ENCODE measurements at places on chromosomes 1 and 21.
A peak's percentile ranks its signal among the peaks of the same experiment; 100 is the strongest.

DNA sequence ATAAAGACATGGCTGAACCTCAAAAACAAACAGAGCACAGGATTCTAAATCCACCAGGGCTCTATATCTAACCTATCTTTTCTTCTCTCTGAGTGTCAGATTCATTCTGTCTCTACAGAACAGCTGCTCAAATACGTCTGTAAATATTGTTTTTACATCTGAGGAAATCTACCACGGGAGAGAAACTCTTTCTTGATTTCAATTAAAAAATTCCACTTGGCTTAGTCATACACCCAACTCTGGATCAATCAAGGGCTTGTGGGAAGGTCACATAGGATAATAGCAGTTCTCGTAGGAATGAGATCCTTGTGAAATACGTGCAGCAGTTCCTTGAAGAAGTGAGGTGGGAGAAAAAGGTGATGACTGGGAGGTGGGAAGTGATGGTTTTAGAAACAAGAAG lies 1355.7 kb upstream of the ADGRL2 start:
- peaks cover 11% of the 10 kb centered on the region for H3K4me1 ChIP-seq
- no peaks in the 10 kb centered on the region for H3K27me3 ChIP-seq
- H3K36me3 ChIP-seq: no peaks in the 10 kb centered on the region

- H3K4me1 ChIP-seq: peaks cover 27% of the 10 kb centered on the region
- H3K4me3 ChIP-seq: no peak overlapping the region
- no peak for DNase-seq
- H3K27ac ChIP-seq: no peak overlapping the region
- peaks cover 5% of the 10 kb centered on the region for H3K36me3 ChIP-seq
Measured at GRCh38 chr1:173410794-173411236, 66.3 kb upstream of the PRDX6 start.

DNA sequence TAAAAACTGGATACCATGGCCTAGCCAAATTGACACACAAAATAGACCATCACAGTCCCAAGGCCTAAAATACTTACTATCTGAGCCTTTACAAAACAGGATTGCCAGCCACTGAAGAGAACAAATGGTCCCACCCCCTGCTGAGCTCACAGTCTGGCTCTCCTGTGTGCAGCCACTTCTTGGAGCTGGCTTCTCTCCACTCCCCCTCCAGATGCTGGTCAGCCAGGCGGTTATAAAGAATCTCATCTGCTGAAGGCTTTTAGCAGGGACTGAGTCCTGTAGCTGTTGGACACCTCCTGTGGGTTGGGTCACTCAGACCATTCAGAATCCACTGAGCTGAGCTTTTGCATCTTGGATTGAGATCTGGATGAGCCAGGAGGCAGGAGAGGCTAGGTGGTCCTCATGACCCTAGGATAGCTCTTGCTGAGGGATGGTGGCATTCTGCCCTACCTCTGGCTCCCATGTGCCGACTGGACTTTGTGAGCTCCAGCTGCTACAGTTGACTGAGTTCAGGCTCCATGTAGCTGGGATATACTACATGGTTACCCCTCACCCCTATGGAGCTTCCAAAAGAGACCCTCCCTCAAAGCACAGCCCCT lies 16.1 kb downstream of the OXCT2 start:
- no peaks in the 10 kb centered on the region for H3K4me1 ChIP-seq
- DNase-seq: no peak
- H3K36me3 ChIP-seq: peaks cover 61% of the 10 kb centered on the region

DNA sequence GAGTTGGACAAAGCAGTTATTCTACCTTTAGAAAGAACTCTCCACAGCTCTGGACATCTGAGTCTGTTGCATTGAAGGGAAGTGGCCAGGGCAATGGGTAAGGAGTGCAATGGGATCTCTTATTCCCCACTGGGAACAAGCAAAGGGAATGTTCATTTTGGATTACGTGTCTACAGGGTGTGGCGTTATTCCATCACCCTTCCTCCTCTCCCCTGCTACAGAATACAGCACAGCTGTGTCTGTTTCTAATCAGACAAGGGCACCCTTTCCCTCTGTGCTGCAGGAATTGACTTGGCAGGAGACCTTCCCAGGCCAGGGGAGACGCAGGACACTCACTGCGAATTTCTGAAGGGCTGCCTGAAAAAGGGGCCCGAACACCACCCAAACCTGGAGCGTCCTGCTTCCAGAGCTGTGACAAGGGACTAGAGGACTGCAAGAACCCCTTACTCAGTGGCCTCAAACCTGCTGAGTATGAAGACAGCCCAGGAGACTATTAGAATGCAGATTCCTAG lies 163.6 kb upstream of the RAB4A start:
- H3K27me3 ChIP-seq: peaks cover 22% of the 10 kb centered on the region
- no peak for DNase-seq
- H3K27ac ChIP-seq: no peak overlapping the region
- H3K4me1 ChIP-seq: no peaks in the 10 kb centered on the region

GRCh38 chr21:43927591-43928221 lies 62.7 kb downstream of the AGPAT3 start:
- H3K27me3 ChIP-seq: no peaks in the 10 kb centered on the region
- H3K4me3 ChIP-seq: no peak overlapping the region
- no peaks in the 10 kb centered on the region for H3K4me1 ChIP-seq
- peaks cover 53% of the 10 kb centered on the region for H3K36me3 ChIP-seq
- no peak for DNase-seq

GRCh38 chr21:30194701-30195299 lies 21.1 kb downstream of the CLDN8 start:
- H3K36me3 ChIP-seq: no peaks in the 10 kb centered on the region
- no peak overlapping the region for H3K4me3 ChIP-seq
- H3K4me1 ChIP-seq: no peaks in the 10 kb centered on the region
- H3K27ac ChIP-seq: no peak overlapping the region
- no peaks in the 10 kb centered on the region for H3K27me3 ChIP-seq

- no peaks in the 10 kb centered on the region for H3K27me3 ChIP-seq
- H3K36me3 ChIP-seq: no peaks in the 10 kb centered on the region
- H3K4me1 ChIP-seq: no peaks in the 10 kb centered on the region
- H3K27ac ChIP-seq: no peak overlapping the region
- no peak for DNase-seq
Measured at GRCh38 chr1:33784876-33785275, 79.0 kb upstream of the HMGB4 start.

- H3K27ac ChIP-seq: no peak overlapping the region
- no peak overlapping the region for H3K4me3 ChIP-seq
- no peaks in the 10 kb centered on the region for H3K27me3 ChIP-seq
- H3K36me3 ChIP-seq: no peaks in the 10 kb centered on the region
- DNase-seq: no peak
Measured at GRCh38 chr1:34973326-34973725, 11.8 kb downstream of the TMEM35B start.

DNA sequence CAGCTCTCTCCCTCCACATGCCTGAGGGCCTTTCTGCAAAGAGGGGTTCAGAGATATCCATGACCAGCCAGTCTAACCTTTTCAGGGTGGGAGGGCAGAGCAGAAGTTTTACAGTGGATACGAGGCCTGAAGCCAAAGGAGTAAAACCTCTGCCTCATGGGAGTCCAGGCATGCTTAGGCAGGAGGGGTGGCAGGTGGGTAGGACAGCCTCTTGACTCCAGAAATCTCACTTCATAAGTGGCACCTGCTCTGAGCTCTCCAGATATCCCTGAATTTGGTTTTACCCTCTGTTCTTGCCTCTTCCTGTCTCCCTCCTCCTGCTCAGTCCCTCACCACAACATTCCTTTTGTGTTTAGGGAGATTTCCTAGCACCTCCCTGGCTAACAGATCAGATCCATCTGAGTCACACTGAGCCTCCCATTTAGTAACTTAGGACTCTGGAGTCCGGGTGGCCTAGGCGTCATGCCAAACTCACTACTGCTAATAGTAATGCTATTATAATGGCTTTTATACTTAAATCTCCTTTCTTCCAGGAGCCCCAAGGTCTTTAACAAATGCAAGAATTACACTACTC lies 201.0 kb downstream of the HS2ST1 start:
- H3K4me3 ChIP-seq: no peak overlapping the region
- DNase-seq: peak; percentile 82
- peaks cover 30% of the 10 kb centered on the region for H3K4me1 ChIP-seq
- H3K36me3 ChIP-seq: no peaks in the 10 kb centered on the region
- H3K27me3 ChIP-seq: no peaks in the 10 kb centered on the region
- peak overlapping the region; percentile 68 for H3K27ac ChIP-seq

GRCh38 chr1:94259635-94260289 lies 22.4 kb upstream of the ARHGAP29 start:
- H3K36me3 ChIP-seq: no peaks in the 10 kb centered on the region
- peak overlapping the region; percentile 99 for H3K27ac ChIP-seq
- no peak overlapping the region for H3K4me3 ChIP-seq
- no peaks in the 10 kb centered on the region for H3K27me3 ChIP-seq
- DNase-seq: no peak

- H3K27ac ChIP-seq: no peak overlapping the region
- H3K4me3 ChIP-seq: no peak overlapping the region
- no peaks in the 10 kb centered on the region for H3K27me3 ChIP-seq
- DNase-seq: no peak
- no peaks in the 10 kb centered on the region for H3K4me1 ChIP-seq
Measured at GRCh38 chr1:81781749-81782148, 19.0 kb upstream of the ADGRL2 start.

- no peak overlapping the region for H3K27ac ChIP-seq
- H3K27me3 ChIP-seq: no peaks in the 10 kb centered on the region
- DNase-seq: no peak
- no peak overlapping the region for H3K4me3 ChIP-seq
- no peaks in the 10 kb centered on the region for H3K4me1 ChIP-seq
Measured at GRCh38 chr1:177858332-177858821, 111.5 kb downstream of the SEC16B start.

DNA sequence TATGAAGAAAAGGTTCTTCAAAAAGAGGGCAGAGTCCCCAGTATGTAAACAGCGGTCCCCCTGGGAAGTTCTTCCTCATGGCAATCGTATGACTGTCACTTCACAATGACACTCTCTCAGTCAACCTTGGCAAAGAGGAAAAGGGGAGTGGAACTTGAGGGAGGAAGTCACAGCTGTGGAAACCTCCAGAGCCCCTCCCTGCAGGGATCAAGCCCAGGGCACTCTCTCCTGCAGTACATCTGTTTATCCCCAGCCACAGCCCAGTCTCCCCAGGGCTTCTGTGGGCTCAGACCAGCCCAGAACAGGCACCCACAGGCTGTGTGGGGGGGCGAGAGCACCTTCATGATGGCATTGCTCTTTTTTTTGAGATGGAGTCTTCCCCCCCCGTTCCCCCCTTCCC lies 2.0 kb downstream of the ATP13A2 start:
- DNase-seq: no peak
- no peak overlapping the region for H3K27ac ChIP-seq
- peaks cover 6% of the 10 kb centered on the region for H3K36me3 ChIP-seq

DNA sequence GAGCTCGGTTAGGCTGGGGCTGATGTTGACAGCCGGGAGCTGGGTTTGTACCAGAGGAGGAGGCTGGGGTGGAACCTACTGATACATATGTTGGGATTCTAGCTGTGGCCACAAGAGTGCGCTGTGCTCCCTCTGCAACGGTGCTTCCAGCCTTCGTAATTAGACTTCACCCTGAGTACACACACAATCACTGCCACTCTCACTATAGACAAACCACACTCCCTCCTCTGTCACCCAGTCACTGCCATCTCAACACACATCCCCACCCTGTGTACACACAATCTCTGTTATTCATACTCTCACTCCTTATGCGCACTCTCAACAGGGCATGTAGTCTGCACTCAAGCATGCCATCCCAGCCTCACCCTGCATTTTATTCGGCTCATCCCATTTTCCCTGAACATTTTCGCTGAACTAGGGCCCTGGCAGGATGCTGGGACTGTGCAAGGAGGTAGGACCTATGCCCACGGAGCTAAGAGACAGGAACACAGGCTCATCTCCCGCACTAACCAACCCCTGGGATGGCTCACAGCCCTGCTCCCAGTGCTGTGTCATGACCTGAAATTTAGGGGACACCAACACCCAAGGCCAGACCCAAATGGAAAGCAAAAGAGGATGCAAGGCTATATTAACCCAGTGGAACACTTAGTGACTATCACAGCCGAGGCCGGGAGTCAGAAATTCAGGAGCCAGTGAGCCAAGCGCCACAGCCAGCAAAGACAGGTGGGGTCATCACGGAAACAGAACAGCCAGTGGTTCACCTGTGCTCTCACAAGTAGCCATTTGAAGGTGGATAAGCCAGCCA lies 5.7 kb downstream of the GJB3 start:
- H3K4me1 ChIP-seq: peaks cover 32% of the 10 kb centered on the region
- DNase-seq: peak; percentile 68
- H3K27me3 ChIP-seq: no peaks in the 10 kb centered on the region
- peaks cover 42% of the 10 kb centered on the region for H3K36me3 ChIP-seq
- H3K27ac ChIP-seq: no peak overlapping the region

- no peak for DNase-seq
- H3K27me3 ChIP-seq: no peaks in the 10 kb centered on the region
- no peaks in the 10 kb centered on the region for H3K4me1 ChIP-seq
Measured at GRCh38 chr21:46273341-46273740, 12.1 kb downstream of the MCM3AP start.

- peak overlapping the region; percentile 10 for H3K27ac ChIP-seq
- peaks cover 38% of the 10 kb centered on the region for H3K4me1 ChIP-seq
- H3K27me3 ChIP-seq: no peaks in the 10 kb centered on the region
- peaks cover 66% of the 10 kb centered on the region for H3K36me3 ChIP-seq
Measured at GRCh38 chr1:201790261-201790660, 38.7 kb upstream of the IPO9 start.

DNA sequence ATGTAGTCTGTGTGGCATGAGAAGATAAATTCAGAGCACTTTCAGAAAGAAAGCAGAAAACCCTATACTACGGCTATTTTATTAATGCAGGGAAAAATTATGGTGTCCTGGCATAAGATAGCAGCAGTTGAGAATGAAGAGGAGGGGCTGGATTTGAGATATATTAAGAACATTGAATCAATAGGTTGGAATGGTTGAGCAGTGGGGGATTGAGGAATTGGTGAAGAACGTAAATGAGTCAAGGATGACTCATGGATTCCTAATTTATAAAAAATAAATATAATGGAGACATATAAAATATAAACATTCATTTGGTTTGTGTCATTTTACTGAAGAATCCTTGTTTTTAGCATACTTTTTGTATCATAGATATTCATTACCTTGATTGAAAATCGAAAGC lies 234.3 kb upstream of the ADAMTS5 start:
- H3K27me3 ChIP-seq: no peaks in the 10 kb centered on the region
- no peak for DNase-seq
- no peaks in the 10 kb centered on the region for H3K36me3 ChIP-seq
- H3K4me1 ChIP-seq: no peaks in the 10 kb centered on the region
- H3K27ac ChIP-seq: no peak overlapping the region

DNA sequence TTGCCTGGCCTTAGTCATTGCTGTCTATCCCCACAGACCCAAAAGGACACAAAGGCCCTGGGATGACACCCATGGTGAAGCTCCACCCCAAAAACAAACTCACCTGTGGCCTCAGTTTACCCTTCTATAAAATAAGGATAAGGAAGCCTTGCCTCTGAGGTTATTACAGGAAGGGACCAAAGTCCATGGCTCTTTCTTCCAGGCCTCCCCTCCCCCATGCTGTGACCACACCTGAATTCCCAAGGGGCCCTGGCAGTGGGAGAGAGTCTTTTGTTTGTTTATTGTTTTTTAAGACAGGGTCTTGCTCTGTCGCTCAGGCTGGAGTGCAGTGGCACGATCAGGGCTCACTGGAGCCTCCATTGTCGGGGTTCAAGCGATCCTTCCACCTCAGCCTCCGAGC lies 10.5 kb upstream of the TNFRSF25 start:
- no peaks in the 10 kb centered on the region for H3K27me3 ChIP-seq
- DNase-seq: no peak
- no peak overlapping the region for H3K27ac ChIP-seq
- no peak overlapping the region for H3K4me3 ChIP-seq

All from MCF 10A (cell line).